ENCODE measurements at places on chromosomes 2 and 18.

DNA sequence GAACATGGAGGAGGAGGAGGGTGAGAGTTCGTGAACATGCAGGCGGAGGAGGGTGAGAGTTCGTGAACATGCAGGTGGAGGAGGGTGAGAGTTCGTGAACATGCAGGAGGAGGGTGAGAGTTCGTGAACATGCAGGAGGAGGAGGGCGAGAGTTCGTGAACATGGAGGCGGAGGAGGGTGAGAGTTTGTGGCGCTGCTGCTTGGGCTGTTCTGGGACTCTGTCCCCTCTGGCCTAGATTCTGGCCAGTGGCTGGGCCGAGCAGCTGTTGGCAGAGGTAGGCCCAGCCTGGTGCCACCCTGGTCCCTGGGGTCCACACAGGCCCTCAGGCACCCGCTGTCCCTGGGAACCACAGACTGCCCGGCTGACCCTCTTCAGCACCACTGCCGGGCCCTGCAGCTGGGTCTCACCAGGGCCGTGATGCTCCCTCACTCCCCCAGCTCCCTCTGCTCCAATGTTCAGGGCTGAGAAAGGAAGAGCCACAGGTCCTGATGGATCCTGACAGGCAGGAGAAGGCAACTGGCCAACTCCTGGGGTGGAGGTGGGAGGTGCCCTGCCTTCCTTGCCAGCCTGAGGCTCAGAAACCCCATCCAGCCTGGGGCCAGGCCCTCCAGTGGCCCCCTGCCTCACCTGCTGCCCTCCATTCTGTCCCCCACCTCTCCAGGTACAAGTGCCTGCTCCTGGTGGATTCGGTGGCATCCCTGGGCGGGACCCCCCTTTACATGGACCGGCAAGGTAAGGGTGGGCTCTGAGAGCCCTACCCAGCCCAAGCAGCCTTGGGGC lies 3.9 kb downstream of the AGXT start:
- DNase-seq = peak; percentile 23

DNA sequence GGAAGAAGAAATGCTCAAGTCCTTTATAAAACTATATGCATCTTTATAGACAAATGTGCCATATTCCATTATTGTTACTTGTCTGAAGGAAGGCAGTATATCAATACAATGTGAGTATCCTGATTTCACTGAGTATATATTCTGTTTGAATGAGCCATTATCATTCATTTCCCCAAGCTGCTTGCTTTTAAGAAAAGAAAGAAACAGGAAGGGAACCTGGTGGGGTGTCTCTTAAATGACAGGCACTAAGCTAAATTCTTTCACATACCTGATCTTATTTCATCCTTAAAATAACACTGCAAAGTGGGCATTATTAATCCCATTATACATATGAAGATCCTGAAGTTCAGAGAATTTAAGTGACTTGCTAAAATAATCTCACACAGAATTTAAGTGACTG lies 307.9 kb downstream of the SLC8A1 start:
- DNase-seq = no peak

DNA sequence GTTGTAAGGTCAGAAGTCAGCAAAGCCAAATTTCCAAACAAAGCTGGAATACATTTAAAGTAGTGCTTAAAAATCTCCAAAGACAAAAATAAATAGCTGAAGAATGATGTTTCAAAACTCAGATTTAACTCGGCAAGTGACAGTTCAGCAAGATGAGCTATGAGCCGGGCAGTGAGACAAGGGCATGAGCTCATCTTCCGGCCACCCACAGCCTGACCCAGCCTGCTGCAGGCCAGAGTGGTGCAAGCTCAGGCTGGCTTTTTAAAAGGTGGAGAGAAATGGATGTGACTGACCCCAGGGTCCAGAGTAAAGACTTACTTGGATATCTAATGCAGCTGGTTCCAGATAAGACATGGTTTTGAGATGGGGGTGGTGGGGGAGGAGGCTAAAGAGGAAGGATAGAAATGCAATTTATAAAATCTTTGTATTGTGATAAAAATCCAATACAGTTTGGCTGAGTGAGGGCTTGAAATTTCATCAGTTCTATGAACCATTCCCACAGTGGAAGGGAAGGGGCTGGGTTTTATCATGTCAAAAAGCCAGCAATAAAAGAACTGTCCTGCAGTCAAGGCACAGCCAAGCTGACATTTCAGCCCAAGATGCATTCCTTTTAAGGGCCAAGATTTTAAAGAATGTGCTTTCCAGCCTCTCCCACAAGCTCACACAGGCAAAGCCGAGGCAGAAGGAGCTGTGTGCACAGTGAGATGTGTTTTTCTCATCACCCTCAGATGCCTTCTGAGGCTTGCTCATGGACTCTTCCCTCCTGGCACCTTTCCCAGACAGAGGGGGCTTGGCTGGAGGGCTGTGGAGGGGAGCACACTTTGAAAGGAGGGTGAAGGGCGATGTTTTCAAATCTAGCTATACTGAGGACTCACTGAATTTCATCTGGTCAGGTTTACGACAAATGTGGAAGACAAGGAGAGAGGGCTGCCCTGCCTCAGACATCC lies 97.9 kb upstream of the KLHL29 start:
- no peak for DNase-seq

DNA sequence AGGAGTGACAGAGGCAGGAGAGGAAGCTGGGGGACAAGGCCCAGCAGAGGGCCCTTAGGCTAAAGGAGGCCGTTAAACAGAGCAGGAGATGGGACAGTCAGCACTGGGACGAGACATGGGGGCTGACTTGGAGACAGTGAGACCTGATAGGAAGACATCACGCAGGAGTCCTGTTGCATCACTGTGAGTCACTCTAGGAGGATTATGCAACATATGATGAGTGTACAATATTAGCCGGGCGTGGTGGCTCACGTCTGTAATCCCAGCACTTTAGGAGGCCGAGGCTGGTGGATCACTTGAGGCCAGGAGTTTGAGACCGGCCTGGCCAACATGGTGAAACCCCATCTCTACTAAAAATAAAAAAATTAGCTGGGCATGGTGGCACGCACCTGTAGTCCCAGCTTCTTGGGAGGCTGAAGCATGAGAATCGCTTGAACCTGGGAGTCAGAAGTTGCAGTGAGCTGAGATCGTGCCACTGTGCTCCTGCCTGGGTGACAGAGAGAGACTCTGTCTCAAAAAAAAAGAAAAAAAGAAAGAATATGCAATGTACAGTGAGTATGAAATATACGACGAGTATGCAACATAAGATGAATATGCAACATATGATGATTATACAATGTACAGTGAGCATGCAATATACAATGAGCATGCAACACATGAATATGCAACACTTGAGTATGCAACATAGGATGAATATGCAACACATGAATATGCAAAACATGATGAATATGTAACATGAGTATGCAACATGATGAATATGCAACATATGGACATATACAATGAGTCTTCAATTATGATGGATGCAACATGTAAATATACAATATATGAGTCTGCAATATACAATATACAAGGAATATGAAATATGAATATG lies 83.3 kb upstream of the ID2 start:
- no peak for DNase-seq

- peak; percentile 17 for DNase-seq
Observed at GRCh38 chr2:154324601-154325000, 373.9 kb upstream of the KCNJ3 start.

GRCh38 chr2:105597011-105597805 lies 147.5 kb upstream of the NCK2 start:
- DNase-seq = no peak

DNA sequence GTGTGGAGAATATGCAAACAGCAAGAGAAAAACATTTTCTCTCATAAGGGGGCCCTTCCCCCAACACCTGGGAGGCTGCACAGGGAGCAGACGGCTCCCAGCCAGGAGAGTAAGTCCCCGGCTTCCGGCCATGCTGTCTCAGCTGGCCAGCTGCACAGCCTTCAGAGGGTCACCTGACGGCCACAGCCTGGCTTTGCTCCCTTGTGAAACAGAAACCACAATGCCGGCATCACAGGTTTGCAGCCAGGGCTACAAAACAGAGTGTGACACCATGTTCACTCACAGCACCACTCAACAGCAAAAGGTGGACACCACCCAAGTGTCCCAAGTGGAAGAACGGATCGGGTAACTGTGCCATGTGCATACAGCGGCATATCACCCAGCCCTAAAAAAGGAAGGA lies 86.9 kb upstream of the GPC1 start:
- no peak for DNase-seq

DNA sequence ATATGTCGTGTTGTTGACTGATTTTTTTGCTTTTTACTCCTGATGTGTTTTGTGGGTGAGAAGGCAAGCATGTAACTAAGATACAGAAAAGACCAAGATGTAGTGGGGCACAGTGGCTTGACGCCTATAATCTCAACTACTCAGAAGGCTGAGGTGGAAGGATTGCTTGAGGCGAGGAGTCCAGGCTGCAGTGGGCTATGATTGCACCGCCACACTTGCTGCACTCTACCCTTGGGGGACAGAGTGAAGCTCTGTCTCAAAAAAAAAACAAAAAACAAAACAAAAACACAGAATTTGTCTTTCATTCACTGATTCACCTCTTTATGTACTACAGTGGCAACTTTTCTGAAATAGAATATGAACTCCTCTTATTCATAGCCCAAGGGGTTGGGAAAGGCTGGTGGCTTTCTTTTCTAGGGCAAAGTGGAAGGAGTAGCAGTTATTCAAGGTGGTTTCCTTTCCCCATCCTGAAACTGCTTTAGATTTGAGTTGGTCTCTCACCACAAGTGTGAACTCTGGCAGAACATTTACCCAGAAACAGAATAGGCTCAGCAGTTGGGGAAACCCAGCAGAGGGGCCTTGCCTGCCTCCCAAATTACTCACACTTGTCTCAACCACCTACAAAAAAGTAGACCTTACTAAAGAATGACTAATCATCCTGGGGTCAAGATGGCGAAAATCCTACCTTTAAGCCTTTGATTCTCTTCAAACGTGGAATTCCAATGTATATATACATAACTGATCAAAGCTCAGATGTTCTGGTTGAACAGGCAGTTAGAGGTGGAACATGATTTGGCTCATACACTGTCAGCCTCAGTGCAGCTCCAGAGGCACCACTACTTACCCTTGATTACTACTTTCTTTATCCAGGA lies 6.5 kb downstream of the TANK start:
- DNase-seq = no peak
